ENCODE measurements at places on chromosomes 5 and 9.

- no peak for DNase-seq
Measured at GRCh38 chr9:2780846-2781245, 63.0 kb downstream of the PUM3 start.

DNA sequence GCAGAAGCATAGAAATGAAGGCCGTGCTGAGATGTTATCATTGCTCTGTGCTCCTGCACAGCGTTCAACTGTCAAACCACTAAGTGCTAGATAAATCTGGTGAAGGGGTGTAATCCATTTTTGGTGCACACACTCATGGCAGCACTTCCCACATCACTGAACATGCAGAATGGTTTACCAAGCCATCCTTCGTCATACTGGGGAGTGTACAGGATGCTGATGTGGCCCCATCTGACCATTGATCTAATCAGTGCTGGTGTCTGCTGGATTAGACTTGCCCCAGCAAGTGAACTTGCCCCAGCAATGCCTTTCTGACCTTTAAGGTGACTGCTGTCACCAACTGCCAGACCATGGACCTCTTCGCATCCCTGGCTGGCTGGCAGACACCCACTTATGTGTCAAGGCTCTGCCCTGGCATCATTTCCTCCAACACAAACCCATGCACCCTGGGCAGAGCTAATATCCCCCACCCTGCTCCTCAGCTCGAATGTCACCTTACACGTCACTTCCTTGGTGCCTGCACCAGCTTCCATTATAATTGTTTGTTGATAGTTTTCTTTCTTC, 4.2 kb upstream of the SEMA4D start:
- no peak for DNase-seq

DNA sequence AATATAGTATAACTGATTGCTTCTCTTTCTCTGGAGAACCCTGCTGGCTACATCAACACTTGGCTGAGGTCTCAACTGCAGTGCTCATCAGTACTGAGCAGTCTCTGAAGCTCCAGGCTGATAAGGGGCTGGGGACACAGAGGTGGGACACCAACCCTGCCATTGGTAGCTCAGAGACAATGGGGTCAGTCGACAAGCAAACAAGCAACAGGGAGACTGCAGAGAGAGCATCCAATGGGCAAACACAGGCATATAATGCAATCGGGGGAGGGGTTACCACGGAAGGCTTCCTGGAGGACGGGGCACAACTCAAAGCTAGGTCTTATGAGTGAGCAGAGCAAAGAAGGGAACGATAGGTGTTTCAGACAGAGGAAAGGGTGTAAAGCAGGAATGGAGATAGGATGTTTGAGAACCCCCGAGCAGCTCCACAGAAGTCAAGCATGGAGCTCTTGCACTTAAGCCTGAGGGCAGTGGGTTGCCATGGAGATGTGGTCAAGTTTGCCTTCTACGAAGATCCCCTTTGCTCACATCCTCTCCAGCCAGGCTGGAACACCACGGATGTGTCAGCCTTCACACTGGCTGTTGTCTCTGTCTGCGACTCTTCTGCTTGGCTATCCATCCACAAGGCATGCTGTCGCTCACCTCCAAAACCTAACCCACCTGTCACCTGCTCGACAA, 21.5 kb upstream of the AKNA start:
- DNase-seq, result no peak

GRCh38 chr5:15234366-15234765, 265.6 kb upstream of the FBXL7 start:
- no peak for DNase-seq

DNA sequence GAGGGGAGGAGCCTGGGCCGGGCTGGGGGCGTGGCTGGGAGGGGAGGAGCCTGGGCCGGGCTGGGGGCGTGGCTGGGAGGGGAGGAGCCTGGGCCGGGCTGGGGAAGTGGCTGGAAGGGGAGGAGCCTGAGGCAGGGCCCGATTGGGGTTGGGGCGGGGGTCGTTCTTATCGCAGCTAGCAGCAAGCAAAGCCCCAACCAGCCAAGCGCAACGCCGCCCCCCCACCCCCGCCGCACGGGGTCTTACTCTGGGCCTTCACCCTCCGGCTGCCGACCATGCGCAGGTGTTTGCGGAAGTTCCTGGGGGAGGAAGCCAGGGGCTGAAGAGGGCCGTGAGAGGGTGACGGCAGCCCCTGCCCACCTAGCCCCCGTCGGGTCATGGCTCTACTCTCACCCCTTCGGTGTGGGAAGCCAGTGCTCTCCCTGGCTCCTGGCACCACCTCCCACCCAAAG, 5.0 kb downstream of the NSMF start:
- DNase-seq, result no peak

DNA sequence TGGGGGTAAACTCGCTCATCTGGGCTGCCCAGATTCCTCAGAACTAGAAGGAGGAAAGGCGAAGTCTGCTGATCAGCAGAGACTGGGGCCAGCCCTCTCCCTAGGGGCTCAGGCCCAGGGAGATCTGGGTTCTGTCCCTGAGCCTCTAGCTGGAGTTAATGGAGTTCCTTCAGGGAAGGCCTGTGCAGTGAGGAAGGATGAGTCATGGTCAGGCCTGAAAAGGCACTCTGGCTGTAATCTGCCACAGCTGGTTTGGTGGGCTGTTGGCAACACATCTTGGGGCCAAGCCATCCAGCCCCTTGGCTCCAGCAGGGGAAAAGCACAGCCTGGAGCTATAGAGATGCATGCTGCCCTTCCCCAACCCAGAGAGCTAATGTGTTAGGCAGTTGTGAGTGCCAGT, 459.6 kb downstream of the PRELID2 start:
- no peak for DNase-seq

GRCh38 chr5:87421307-87421706, 8.6 kb upstream of the CCNH start:
- no peak for DNase-seq

DNA sequence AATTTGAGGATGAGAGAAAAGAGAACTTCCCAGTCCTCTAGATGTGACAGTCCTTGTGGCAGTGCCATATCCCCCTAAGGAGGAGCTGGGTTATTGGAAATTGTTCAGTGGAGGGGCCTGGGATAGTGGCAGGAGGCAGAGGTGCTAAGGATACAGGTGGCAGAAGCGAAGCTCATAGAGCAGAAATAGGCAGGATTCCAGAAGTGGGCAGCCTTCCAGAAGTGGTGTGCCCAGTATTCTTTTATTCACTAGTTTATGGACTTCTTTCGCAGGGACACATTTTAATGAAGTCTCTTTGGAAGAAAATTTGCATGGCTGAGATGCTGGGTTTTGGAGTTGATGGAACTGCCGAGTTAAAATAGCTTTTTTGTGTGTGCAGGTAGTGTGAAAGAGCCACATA, 6.8 kb downstream of the PIK3R1 start:
- no peak for DNase-seq

DNA sequence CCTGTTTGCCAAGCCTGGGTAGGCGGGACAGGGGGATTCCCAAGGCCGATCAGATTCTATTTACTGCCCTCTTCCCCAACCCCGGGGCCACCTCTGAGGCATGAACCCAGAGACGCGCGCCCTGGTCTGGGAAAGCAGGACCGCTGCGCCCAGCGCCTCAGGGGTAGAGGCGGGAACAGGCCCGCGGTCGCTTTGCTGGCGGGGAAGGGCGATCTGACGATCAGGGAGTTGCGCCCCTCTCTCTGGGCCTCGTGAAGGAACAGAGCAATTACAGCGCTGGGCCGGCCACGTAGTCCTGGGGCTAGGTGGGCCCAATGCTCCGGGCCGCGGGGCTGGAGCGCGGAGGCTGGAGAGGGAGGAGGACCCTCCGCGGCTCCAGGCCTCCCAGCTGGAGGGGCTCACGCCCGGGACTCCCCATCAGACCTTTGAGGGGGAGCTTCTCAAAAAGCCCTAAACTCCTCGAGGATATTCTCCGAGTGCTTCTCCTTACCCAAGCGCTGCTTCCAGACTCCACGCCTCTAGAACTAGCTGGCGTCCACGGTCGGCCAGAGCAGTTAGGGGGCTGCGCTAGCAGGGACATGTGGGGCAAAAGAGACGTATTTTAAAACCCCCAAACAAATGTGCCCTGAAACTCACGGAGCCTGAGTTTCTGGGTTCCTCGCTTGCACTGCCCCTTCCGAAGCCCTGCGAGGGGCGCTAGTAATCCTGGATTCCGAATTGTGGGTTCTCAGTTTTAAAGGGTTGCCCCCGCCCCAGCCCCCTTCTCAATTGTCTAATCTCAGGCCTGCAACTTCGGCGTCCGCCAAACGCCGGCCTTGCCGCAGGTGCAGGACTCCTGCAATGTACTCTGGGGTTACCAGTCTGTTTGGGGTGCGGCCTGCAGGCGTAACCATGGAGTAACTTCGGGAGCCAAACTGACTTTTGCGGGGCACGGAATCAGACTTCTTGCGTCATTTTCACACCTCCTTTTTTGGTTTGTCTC, 57.6 kb downstream of the TMEM174 start:
- no peak for DNase-seq

GRCh38 chr9:5481322-5482040, 28.9 kb upstream of the PDCD1LG2 start:
- DNase-seq, result no peak

DNA sequence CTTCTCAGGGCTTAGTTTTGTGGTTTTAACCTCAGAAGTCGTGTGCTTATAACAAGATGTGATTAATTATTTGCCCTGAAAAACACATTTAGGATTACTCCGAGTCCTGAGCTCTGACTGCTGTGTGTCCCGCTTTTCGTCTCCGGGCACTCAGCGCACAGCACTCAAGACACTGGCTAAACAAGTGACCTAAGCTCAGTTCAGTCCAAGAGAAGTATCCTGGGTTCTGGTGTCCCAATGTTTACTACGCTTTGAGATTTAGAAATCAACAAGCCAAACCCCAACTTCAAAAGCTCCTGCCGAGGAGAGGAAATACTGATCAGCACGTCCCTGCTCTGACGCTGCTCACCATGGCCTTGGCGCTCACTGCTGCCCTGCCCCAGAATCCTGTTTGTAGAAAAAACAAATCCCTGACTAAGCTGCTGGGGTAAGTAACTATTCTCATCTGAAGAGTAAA, 53.2 kb downstream of the IPPK start:
- DNase-seq, result no peak

- no peak for DNase-seq
Measured at GRCh38 chr5:139253115-139253514, 40.4 kb upstream of the MATR3 start.

- DNase-seq, result no peak
Measured at GRCh38 chr5:54728588-54728915, 211.0 kb downstream of the SNX18 start.

DNA sequence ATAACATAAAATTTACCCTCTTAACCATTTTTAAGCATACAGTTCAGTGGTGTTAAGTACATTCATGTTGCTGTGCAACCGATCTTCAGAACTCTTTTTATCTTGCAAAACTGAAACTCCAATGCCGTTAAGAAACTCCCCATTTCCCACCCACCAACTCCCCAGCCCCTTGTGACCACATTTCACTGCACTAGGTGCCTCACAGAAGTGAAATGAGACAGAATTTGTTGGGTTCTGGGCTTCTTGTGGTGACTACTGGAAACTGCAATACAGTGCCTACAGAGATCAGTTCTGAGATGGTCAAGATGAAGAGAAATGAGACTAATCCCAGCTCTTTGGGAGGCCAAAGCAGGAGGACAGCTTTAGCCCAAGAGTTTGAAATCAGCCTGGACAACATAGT, 202.1 kb upstream of the SLC30A5 start:
- peak; percentile 18 for DNase-seq

DNA sequence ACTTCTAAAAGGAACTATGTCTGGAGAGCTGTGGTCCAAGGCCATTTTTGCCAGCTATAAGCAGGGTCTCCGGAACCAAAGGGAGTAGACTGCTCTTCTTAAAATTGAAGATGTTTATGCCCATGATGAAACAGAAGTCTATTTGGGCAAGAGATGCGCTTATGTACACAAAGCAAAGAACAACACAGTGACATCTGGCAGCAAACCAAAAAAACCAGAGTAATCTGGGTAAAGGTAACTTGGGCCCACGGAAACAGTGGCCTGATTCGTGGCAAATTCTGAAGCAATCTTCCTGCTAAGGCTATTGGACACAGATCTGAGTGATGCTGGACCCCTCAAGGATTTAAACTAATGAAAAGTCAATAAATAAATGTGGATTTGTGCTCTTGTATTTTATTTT, 29.7 kb upstream of the GLDC start:
- no peak for DNase-seq

DNA sequence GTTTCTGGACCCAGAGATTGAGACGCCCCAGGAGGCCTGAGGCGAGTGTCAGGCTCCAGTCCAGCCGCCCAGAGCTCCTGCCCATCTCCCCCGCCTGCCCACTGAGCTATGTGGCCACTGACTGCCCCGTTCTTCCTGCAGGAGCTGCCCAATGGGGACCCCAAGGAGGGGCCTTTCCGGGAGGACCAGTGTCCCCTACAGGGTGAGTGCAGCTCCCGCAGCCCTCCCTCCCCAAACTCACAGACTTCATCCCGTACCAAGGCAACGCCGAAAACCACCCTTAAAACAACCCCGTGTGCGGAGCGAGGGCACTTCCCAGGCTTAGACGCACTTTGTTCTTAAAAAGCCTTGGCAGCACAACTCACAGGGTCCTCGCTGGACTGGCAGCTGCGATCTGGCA, 23.4 kb downstream of the NKD2 start:
- DNase-seq, result no peak

- DNase-seq, result no peak
Measured at GRCh38 chr5:10761933-10762775, 1.1 kb upstream of the DAP start.

GRCh38 chr5:18607570-18607969, 973.3 kb downstream of the TAF11L14 start:
- no peak for DNase-seq

GRCh38 chr5:173746047-173746646, 129.7 kb upstream of the BOD1 start:
- DNase-seq, result no peak

DNA sequence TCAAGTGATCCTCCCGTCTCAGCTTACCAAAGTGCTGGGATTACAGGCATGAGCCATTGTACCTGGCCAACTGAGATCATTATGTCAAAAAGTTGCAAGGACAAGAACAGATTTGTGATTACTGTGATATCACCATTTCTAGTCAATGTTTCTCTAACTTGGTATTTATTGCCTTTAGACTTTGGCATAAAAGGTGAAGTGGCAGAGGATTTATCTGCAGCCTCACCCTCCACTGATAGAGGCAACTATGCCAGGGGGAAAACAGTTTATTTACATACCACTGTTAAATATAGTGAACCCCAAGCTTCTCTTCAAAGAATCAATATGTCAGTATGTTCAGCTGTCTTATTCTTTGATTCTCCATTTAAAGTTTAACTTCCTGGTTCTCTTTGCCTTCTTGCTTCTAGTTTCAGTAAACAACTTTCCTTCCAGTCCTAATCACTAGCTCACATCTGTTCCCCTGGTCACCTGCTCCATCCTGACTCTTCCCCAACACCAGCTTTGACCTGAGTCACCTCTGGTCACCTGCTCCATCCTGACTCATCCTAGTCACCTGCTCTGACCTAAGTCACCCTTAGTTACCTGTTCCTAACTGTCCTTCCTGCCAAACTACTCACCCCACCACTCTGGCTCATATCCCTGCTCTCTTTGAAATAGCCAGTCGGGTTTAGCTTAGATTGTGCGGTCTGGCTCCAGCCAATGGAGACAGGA, 29.9 kb downstream of the SEMA6A start:
- no peak for DNase-seq

Measured in stimulated activated CD4-positive, alpha-beta T cell treated with anti-CD3 and anti-CD28 coated beads, Interleukin-4, amount 100 ng/mL, for 48 hours (primary cell).